Activated gamma-delta T cell treated with Interleukin-2 at 50 U/mL for 16 hours (primary cell): ENCODE measurements at places on chromosomes 3 and 15.

DNA sequence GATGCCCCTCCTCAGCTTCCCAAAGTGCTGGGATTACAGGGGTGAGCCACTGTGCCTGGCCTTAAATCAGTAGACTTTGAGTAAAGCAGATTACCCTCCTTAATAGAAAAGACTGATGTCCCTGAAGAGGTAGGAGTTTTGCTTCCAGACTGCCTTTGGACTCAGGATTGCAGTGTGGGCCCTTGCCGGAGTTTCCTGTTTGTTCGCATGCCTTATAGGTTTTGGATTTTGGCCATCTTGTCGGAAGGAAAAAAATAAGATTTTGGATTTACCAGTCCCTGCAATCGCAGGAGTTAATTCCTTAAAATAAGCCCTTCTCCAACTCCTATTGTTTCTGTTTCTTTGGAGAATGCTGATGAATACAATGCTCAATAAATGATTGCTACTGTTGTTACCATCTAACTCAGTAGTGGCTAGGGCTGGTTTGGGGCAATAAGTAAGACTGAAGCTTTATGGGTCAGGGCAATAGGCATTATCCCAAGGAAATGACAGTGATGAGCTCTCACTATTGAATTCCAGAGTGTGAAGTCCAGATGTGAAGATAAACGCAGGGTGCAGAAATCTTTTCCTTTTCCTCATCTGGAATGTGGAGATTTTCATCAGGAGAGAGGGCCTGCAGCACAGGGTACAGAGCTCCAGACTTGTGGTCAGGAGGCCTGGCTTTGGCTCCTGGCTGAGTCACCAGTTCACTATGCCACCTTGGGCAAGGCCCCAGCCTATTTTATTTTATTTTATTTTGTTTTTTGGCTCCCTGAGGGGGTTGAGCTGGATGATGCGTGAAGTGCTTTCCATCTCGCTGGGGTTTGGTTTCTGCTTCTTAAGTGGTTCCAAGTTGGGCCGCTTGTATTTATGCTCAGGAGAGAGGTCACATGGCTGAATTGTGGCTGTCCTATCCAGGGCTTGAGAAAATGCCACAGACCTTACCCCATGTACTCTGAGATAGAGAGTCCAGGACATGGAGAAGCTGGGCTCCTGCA is 25.3 kb downstream of the FOXL2 start:
- DNase-seq, result no peak

DNA sequence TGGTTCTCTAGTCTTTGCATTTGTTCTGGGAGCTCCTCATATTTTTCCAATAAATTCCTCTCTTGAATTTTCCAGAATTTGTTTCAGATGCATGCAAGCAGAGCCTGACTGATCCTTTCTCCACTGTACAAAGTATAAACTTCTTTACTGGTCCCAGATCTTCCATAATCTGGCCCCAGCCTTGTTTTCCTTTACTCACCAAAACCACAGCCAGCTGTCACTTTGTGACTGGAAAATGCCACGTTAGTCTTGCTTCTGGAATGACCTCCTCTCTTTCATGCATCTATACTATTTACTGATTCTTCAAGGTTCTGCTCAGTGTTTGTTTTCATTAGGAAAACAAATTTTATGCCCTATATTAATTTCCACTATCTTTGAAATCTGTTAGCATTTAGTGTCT is 60.4 kb upstream of the SPPL2A start:
- DNase-seq, result no peak

DNA sequence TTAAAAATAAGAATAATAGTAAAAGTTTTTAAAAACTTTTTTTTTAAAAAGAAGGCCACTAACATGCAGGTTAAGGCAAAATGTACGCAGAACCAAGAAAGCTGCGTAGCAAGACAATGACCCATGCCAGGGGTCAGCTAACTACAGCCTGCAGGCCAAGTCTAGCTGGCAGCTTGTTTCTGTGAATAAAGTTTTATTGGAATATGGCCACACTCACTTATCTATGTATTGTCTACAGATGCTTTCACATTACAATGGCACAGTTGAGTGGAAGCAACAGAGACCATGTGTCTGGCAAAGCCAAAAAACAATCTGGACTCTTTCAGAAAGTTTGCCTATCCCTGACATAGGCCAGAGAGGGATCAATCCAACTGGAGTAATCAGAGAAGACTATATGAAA is 46.7 kb downstream of the WWTR1 start:
- DNase-seq, result no peak

GRCh38 chr15:38781196-38781595 is 216.6 kb upstream of the RASGRP1 start:
- no peak for DNase-seq

DNA sequence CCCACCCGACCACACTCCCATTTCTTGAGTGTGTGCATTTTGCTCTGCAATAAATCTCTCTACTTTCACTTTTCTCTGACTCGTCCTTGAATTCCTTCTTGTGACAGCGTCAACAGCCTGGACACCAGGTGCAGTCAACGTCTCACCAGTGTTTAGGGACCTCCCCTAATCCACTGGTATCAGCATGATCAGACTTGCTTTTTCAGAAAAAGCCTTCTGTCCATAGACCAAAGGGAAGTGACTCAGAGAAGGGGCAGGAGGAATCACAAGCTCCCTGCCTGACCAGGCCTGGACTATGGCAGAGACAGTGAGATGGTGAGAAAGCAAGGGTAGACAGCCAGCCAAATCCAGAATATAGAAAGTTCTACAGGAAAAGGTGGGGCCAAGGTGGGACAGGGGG is 15.5 kb downstream of the CCR5 start:
- DNase-seq, result no peak

- DNase-seq, result no peak
These were observed 511.9 kb downstream of the GBE1 start for GRCh38 chr3:81249540-81250029.

DNA sequence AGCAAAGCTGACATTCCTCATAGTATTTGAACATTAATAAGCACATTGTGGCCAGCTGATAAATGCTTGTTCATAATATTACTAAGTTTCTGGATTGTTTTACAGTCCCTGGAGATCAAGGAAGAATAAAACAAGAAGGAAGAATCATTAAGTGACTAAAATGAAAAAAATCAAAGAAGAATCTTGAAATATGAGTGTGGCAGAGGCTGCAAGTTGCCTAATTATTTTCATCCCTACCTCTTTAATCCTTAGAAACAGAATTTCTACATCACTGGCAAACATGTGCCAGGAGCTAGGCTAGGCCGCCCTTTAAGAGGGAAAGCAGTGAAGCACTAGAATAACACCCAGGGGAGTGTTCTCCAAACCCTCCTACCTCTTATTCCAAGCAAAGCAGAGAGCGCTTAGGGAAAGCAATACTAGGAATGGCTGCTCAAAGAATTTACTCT is 98.9 kb downstream of the MAGI1 start:
- no peak for DNase-seq

DNA sequence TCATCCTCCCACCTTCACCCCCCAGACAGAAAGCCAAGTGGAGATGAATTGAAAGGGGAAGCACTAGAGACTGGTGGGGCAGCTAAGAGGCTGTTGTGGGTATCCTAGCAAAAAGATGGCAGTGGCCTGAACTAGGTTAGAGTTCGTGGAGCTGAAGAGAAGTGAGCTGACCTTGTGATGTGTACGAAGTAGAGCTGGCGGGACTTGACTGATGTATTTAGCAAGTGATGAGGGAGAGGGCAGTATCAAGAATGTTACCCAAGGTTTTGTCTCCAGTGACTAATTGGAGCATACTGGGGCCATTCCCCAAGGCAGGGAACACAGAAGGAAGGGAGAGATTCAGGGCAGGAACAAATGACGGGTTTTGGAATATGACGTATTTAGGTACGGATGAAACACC is 50.0 kb upstream of the CP start:
- no peak for DNase-seq

- no peak for DNase-seq
These were observed 316.3 kb upstream of the NECTIN3 start for GRCh38 chr3:110755345-110755744.

GRCh38 chr3:16190704-16191103 is 16.2 kb downstream of the GALNT15 start:
- no peak for DNase-seq

GRCh38 chr15:36595611-36596010 is 16.2 kb downstream of the CDIN1 start:
- DNase-seq, result no peak

DNA sequence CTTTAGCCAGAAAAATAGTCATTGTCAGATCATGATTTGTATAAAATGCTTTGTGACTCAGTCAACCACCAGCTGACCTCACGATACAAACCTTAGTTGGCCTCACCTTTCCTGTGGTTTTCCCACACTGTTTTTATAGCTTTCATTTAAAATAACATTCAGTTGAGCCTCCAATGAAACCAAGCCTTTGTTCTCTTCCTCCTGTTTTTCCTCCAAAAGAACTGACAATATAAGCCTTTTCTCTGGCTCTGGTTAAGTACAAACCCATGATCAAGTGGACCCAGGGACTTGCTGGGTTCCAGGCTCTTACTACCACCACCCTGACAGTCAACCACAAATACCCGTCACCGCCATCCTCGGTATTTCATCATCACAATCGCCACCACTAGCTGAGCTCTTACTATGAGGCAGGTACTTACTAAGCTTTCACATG is 81.7 kb downstream of the TAMM41 start:
- no peak for DNase-seq

DNA sequence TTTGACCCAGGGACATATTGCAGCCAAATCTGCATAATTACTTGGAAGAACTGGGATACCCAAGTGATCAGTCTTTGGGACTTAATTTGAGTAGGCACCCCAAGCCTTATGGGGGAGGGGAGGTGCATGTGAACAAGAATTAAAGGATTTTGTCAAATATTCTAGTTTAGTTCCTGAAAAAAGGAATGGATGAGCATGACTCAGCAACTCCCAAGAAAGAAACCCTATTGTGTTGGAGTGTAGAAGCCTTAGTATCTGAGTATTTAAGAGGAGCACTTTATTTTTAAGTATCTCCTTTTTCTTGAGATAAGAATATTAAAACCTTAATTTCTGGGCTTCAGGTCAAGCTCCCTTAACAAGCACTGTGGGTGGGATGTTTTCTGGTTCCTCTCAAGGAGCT is 222.4 kb downstream of the CD47 start:
- DNase-seq, result no peak

- no peak for DNase-seq
These were observed 33.6 kb downstream of the CEP70 start for GRCh38 chr3:138560501-138560900.

DNA sequence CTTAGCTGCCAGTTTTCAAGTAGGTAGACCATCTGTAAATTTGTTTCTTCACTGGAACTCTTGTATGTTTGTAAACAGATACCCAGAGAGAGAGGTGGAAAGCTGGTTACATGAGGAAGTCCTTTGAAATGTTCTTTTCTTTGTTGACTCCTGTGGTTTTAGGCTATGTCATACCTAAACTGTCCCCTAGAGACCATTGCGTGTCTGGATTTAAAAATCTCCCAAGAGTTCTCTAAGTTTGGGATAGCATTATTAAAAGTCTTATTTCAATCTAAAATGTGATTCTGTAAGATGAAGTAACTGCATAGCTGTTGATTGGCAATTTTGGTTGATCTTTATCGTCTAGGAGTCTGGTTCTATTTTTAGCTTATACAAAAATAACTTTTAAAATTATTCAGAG is 127.2 kb downstream of the GHSR start:
- DNase-seq, result no peak

DNA sequence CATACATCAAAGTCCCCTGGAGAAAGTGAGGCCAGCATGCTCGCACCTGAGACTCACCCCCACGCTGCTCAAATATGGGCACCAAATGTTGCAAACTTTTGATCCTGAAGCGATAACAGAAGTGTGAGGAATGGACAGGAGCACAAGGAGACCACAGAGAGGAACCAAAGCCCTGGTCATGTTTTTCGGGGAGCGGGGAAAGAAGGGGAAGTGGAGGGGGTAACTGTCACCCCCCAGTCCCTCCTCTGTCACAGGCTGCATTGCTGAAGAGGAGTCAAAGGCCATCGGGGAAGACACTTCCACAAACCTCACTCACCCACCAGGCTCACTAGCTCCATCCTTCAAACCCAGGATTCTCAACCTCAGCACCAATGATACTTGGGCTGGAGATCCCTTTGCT is 182.4 kb downstream of the UACA start:
- DNase-seq, result no peak

- DNase-seq, result no peak
These were observed 231.3 kb downstream of the KLF13 start for GRCh38 chr15:31557899-31558298.

GRCh38 chr3:172186607-172187006 is 147.2 kb downstream of the FNDC3B start:
- DNase-seq, result no peak
